ENCODE measurements at places on chromosomes 11 and 22.
A peak's percentile ranks its signal among the peaks of the same experiment; 100 is the strongest.

GRCh38 chr11:88363004-88363403, 25.5 kb upstream of the CTSC start:
- DNase-seq: no peak

- DNase-seq: no peak
These were observed 24.2 kb downstream of the FBLN1 start for GRCh38 chr22:45526768-45527360.

- no peak for DNase-seq
These were observed 2.4 kb upstream of the TNNT3 start for GRCh38 chr11:1916986-1917522.

DNA sequence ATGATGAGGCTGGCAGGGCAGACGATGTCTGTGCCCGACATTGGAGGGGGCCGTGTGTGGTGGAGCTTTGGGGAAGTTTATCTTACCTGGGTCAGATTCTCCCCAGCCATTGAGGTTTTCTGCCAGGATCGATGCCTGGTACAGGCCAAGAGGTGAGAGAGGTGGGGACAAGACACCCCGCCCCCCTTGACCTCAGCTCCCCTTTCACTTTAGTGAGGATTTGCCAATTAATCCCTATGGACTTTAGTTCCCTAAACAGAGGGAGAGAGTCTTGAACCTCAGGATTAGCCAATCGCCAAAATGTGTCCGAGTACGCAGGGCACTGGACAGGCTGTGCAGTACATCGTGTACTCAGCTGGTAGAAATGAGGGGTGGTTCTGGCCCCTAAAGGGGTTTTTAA, 541 bp downstream of the HORMAD2 start:
- DNase-seq: no peak

- DNase-seq: no peak
These were observed 164.1 kb upstream of the NCAM1 start for GRCh38 chr11:112797092-112797491.

DNA sequence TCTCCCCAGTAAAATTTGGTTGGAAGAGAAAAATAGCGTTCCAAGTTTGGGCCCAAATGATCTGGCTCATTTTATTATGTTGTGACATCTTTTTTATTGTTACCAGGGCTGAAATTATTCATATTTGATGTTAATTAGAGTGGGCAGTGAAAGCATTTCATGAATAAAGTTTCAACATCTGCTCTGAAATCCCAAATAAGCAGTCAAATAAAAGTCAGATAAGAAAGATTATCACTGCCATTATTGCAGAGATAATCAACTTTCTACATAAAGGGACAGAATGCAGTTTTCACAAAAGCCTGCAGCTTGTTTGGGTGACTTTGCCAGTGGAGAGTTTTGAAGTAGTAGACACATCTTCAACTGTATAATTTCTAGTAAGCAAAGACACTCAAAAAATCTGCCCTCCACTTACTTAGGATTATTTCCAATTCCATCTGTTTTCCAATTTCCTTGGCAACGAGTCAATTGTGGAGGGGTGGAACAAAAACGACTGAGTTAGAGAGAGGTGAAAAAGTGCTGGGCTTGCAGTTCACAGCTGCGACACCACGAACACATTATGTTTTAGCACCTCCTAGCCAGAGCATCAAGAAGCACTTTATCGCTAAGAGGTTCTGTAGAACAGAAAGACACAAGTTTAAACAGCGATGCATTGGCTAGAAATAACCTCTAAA, 9.0 kb downstream of the TECTA start:
- no peak for DNase-seq

DNA sequence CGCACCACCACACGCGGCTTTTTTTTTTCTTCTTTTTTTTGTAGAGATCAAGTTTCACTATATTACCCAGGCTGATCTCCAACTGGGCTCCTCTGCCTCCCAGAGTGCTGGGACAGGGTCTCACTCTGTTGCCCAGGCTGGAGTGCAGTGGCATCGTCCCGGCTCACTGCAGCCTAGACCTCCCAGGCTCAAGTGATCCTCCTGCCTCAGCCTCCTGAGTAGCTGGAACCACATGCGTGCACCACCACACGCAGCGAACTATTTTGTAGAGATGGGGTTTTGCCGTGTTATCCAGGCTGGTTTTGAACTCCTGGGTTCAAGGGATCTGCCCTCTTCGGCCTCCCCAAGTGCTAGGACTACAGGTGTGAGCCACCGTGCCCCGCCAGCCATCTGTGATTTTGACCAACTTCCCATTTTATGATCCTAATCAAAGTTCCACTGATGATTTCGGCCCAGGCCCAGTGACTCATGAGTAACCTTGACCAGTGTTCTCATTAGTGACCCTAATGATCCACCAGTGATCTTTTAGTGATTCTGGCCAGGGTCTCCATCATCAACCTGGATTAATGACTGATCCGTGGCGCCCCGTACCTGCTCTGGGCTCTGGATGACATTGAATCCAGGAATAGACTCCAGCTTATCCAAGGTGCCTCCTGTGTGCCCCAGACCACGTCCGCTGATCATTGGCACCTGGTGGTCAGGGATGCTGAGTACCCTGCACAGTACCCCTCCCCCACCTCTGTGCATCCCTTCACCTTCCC, 1.7 kb downstream of the TYMP start:
- no peak for DNase-seq

DNA sequence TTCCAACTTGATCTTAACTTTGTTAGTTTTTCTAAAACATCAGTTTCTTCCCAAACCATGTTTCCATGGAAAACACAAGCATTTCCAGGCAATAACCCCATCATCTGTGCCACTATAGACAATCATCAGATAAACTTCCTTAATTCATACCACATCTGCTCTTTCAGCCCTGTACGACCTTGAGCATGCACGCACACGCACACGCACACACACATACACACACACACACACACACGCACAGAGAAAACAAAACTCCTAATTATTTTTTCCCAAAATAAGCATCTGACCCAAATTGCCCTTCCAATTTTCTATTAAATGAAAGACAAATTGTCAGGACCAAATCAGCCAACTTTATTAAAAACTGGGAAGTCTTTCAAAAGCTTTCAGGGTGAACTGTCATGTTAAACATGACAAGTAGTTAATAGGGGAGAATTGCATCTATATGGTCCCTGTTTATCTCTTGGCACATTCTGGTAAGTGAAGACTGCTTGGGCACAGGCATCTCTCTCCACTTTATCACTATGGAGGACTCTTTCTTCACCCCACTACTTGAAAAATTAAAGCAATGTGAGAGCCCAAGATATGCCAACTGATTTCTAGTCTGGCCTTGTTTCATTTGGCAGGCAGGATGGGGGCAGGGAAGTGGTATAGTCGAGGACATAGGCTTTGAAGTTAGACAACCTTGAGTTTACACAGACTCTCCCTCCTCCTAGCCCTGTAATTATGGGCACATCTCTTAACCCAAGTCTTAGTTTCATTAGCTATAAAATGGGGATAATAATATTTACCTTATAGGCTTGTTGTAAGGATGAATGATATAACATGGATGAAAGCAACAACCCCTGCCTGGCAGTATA, 15.1 kb downstream of the ADM start:
- no peak for DNase-seq

DNA sequence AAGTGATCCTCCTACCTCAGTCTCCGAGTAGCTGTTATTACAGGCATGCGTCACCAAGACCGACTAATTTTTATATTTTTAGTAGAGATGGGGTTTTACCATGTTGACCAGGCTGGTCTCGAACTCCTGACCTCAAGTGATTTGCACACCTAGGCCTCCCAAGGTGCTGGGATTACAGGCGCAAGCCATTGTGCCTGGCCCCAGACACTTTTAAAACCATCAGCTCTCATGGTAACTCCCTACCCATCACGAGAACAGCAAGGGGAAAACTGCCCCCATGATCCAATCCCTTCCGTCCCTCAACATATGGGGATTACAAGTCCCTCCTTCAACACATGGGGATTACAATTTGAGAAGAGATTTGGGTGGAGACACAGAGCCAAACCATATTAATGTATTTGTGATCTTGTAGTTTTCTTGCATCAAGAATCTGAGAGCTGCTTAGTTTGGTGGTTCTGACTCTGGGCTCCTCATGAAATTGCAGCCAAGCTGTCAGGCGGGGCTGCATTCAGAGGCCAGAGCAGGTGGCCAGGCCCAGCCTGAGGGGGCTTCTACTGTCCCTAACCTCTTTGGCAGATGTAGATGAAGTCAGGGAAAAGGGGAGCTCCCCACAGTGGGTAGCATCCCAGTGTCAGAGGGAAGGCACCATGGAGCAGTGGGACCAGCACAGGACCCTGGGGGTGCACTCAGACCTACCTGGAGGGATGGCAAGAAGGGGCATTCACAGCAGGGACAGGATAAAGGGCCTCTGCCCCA, 31.2 kb upstream of the PRAME start:
- no peak for DNase-seq

- no peak for DNase-seq
These were observed 36.9 kb downstream of the CPT1A start for GRCh38 chr11:68804786-68805185.

GRCh38 chr11:67301313-67301921, 1.9 kb upstream of the SSH3 start:
- peak; percentile 39 for DNase-seq

DNA sequence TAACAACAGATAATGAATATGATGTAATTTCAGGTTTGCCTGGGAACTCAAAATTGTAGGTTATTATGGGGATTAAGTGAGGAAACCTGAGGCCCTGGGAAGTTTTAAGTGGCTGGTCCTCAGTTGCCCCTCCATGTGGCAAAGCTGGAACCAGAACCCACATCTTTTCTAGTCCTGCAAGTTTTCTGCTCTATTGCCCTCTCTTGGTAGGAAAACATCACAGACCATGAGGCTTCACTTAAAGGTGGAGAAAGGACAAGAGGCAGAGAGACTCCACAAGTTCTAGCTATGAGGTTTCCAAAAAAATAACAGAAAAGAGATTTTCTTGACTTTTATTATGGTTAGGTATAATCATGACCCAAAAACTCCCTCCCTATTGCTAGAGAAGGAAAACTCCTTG, 115.5 kb upstream of the DDI1 start:
- no peak for DNase-seq

- DNase-seq: no peak
These were observed 31.9 kb upstream of the DBX1 start for GRCh38 chr11:20192151-20192550.

DNA sequence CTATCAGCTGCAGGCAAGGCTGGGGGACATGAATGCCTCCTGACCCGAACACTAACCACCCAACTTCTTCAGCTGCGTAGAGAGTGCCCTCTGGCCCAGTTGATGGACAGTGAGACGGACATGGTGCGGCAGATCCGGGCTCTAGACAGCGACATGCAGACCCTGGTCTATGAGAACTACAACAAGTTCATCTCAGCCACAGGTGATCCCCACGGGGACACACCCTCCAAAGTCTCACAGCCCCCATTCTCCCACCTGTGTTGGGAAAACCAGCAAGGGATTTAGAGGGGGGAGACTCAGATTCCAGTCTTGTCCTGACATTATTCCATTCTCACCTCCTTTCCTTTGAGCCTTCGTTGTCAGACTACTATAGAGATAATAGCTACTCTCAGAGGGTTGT, 912 bp downstream of the VPS51 start:
- DNase-seq: no peak

DNA sequence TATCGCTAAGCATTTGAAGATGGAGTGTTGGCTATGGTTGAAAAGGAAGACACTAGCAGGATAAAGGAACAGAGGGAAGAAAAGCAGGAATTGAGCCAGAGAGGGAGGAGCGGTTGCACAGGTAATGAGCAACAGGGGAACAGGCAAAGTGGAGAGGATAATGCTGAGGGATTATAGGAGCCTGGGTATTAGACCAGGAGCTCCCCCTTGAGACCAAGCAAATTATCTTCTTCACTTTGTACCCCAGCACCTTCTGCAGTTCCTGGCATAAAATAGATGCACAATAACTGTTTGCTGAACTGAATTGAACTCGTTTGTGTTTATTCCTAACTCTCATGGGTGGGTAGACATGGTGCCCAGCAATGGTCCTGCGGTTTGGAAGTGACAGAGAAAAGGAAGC, 54.6 kb upstream of the OR5P2 start:
- no peak for DNase-seq

GRCh38 chr11:93198215-93198845, 539 bp upstream of the SLC36A4 start:
- DNase-seq: no peak

- DNase-seq: no peak
These were observed 83.1 kb downstream of the PTPRJ start for GRCh38 chr11:48063424-48063978.

DNA sequence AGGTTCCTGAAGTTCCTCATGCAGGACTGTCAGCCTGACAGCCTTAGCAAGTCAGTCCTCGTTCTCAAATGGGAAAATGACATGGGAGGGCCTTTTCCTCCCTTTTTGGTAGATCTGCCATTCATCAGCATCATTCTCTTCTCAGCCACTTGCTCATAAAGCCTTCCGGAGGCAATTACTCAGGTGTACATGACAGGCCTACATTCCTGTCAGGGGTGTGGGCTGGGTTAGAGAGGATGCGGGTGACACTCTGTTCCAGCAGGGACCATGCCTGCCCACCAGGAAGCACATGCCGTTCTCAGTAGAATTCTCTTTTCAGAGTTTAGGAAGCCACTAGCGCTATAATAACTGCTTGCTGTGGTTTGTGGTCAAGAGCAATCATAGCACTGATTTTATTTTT, 24.2 kb upstream of the ANKK1 start:
- no peak for DNase-seq

Data from dorsolateral prefrontal cortex (tissue), 122 donors.